ENCODE measurements at places on chromosomes 3 and 15.

DNA sequence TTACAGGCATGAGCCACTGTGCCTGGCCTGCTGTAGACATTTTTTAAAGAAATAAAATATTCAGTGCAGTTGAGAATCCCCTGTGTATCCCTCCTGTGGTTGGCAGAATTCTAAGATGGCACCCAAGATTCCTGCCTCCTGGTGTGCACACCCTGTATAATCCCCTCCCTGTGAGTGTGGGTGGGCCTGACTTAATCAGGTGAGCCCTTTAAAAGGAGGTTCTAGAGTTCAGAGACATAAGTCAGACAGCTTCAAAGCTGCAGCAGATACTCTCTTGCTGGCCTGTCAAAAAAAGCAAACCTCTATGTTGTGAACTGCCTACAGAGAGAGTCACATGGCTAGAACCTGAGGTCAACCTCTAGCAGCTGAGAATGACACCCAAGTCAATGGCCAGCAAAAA lies 7.0 kb upstream of the VIPR1 start:
- DNase-seq = no peak

DNA sequence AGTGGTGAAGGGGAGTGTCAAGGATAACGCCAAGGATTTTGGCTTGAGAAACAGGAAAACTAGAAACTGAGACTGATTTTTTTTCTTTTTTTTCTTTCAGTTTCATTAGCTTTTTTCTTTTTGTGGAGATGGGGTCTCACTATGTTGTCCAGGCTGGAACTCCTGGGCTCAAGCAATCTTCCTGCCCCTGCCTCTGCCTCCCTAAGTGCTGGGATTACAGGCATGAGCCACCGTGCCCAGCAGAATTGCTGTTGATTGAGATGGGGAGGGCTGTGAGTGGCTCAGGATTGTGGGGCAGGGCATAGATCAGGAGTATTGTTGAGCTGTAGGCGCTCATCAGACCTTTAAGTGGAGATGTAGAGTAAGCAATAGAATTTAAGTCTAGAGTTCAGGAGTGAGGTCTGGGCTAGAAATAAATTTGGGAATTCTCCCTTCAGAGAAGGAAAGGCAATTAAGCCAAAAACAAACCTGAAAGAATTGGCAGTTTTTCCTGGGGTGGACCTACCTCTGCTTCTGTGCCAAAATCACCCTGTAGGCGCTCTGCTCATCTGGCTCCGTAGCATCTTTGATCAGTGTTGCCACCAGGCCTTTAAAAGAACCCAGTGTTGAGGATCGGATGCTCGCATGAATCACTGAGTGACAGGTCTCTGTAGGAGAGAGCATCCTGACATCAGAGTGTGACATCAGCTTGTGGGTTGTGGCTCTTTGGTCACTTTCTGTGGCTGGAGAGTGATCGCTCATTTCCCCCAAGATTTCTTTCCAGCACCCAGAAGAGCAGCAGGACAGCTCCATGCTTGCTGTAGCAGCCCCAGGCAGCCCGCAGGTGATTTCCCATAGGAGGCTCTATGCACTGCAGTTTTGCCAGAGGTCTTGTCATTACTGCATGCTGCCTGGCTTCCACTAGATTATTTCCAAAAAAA lies 15.8 kb downstream of the ABHD17C start:
- no peak for DNase-seq

DNA sequence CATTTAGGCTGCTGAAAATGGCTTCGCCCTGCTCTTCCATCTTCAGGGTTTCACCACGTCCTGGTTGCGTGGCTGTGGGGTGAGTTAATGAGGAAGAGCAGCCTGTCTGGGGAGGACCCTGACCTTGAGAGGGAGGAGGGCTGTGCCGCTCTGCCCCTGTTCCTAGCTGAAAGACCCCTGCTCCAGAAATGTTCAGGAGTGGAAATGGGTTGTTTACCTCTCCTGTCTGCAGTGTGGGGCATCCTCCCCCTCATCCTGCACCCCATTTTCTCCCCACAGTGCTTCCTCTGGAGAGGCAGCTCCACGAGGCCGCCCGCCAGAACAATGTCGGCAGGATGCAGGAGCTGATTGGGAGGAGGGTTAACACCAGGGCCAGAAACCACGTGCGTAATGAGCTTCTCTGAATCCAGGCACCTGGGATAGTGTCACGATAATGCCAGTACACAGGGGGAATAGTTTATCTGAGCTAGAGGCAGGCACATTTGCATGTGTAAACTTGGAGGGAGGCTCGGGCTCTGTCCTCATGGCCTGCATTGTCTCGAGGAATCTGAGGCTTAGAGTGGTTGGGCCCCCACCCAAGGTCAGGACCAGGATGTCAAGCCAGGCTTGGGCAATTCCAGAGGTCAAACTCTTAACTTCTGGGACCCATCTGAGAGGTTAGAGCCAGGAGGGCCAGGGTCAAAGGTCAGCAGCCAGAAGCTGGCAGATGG lies 4.0 kb downstream of the ANKDD1A start:
- no peak for DNase-seq

GRCh38 chr3:65561617-65562016 lies 477.1 kb downstream of the MAGI1 start:
- no peak for DNase-seq

DNA sequence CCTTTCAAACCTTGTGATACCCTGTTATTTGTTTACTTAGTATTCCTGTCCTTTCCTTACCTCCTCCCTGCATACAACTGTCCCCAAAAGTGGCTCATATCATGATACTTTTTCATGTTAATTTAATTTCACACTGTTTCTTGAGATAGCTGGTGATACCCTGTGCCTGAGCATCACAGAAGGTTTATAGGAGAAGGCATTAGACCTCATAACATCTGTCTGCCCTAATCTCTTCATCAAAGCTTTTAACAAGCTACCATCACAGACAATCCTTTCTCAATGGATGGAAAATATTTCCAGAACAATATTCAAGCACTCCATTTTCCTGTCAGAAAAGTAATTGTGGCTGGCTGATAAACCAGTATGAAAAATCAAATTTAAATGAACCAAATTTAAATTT lies 81.6 kb downstream of the SSR3 start:
- DNase-seq = no peak

GRCh38 chr15:57861034-57861638 lies 154.6 kb downstream of the POLR2M start:
- peak; percentile 12 for DNase-seq

- no peak for DNase-seq
These were observed 351.7 kb downstream of the IGSF11 start for GRCh38 chr3:118682921-118683320.

- no peak for DNase-seq
These were observed 15.1 kb upstream of the ARID3B start for GRCh38 chr15:74525945-74526344.

All from amniotic stem cell (primary cell).